NCI-H774 (cell line): ENCODE measurements at places on chromosomes 4 and X.

DNA sequence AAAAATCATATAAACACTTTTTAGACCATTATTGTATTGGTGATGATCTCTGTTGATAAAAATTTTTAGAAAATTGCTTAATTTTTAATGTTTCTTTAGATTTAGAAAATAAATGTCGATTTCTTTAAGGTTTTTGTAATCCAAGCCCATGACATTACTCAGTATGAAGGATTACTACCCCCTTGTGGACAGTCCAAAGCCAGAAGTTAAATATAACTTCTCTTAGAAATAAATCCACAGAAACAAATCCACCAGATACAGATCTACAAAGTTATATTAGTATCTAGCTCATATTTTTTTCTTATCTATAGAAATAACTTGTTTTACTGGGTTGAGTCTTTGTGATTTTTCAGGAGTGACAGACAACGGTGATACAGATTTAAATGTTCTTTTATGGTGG, 18.9 kb downstream of the TIFA start:
- no peak for DNase-seq

DNA sequence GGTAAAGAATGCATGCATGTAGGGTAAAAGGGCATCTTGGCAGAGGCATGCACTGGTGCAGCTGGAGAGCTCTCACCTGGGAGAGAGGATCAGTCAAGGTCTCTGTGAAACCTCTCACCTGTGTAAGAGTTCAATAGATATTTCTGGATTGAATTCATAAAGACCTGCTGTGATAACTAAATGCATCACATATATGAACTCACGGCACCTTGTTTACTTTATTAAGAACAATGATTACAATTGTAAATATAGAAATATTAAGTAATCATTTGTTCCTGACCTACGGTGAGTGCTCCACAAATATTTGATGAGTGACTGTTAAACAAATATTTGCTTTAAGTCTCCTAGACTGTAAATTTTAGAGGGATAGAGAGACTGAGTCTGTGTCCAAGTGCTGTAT, 85.9 kb upstream of the PAQR3 start:
- peak; percentile 43 for DNase-seq

DNA sequence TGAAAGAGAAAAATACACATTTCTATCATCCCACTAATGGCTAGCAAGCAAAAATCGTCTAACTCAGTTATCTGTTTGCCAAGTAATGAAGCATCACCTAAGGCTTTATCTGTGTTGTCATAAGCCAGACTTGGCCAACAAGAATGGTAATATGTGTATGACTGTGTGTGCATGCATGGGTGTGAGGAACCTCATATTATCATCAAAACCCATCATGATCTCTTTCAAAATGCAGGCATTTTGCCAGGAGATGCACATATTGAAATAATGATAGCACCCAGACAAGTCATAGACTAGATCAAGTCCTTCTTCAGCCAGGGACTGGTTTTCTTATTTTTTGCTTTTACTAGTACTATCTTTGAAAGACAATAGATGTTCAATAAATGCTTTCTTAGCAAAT, 172.5 kb upstream of the FMR1 start:
- DNase-seq = no peak

GRCh38 chr4:142164767-142165500, 528.6 kb downstream of the IL15 start:
- no peak for DNase-seq

GRCh38 chr4:137609718-137610430, 77.6 kb upstream of the PCDH18 start:
- no peak for DNase-seq

GRCh38 chr4:91984466-91984865, 319.3 kb upstream of the GRID2 start:
- no peak for DNase-seq

GRCh38 chr4:139521754-139522401, 34.1 kb downstream of the SETD7 start:
- DNase-seq = no peak

- no peak for DNase-seq
Observed at GRCh38 chr4:118417325-118417724, 64.5 kb upstream of the PRSS12 start.

GRCh38 chrX:14013054-14013453, 16.6 kb downstream of the GEMIN8 start:
- DNase-seq = no peak

DNA sequence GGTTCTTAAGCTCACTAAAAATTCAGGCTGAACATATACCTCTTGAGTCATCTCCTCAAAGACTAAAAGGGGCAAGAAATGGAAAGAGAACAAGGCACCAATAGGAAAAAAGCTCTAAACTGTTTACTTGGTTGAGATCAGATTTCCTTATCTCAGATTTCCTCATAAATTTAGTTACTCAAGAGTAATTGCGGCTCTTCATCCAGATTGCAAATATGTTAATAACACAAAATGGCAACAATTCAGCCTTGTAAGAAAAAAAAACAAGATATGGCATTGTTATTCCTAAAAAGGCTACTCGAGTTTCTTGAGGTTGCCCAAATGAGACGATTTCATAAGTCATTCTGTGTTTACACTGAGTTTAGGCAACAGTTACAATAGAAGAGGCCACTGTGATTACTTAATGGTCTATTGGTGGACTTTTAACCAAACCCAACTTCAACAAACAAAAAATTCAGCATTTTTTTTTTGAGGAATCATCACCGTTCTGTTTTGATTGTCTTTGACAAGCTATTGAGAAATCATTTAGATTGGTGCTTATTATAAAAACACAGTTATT, 97.9 kb upstream of the PDHA1 start:
- no peak for DNase-seq

DNA sequence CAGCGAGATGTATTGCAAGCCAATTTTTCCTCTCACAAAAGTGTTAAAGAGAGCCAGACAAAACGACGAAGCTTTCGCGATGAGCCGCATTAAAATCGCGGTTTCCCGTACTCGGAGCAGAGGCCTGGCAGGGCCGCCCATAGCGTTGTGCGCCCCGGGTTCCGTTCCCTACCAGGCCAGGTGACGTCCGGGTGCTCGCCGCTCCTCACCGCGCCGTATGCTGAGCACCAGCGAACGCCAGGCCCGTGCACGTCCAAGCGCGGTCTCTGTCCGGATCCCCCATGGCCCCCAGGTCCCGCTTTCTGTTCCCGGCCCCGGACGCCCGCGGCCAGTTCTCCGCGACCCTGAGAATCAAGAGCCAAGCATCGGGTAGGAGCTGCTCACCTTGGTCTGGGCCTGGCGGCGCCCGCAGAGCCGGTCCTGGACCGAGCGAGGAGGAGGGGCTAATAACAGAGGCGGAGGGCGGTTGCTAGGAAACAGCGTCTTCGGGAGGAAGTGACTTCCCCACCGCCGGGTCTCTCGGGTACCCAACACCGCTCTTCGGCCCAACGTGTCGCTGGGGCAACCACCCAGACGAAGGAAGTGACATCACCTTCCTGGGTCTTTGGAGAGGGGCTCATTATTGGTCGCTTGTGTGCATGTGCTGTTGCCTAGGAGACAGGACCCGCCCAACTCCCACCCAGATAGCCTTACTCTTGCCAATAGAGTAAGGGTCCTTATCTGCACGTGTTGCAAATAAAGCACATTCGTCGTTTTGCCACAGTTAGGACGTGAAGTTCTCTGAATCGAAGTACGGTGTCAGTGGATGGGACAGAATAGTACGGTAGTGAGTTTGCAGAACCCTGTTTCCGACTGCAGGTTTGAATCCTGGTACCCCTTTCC, at the start of gene MAP9:
TSS of gene MAP9 (minus strand) at position 579 of the 882 bp plus-strand sequence. CDS start 1,115 bp downstream, outside the sequence.
- peak; percentile 89 for DNase-seq

DNA sequence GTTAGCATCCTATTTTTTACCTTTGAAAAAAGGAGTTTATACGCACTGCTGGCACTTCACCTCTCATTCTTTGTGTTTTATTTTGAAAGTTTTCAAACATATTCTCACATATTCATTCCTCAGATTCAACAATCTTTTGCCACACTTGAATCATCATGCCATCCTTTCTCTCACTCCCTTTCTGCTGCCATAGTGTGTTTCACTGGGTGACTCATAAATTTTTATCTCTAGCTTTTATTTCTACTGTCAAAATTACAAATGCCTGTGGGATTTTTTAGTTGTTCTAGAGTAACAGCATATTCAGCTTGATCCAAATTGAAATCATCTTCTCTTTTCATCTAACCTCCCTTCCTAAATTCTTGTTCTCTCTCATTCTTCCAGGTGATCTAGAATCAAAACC, 28.0 kb downstream of the MFSD8 start:
- no peak for DNase-seq

GRCh38 chrX:47196098-47196497, 2.5 kb downstream of the UBA1 start:
- no peak for DNase-seq

GRCh38 chr4:42819863-42820514, 72.5 kb upstream of the GRXCR1 start:
- DNase-seq = no peak

GRCh38 chrX:30814978-30815377, 74.1 kb downstream of the TAB3 start:
- no peak for DNase-seq

GRCh38 chrX:7068939-7069367, 78.6 kb upstream of the STS start:
- no peak for DNase-seq

DNA sequence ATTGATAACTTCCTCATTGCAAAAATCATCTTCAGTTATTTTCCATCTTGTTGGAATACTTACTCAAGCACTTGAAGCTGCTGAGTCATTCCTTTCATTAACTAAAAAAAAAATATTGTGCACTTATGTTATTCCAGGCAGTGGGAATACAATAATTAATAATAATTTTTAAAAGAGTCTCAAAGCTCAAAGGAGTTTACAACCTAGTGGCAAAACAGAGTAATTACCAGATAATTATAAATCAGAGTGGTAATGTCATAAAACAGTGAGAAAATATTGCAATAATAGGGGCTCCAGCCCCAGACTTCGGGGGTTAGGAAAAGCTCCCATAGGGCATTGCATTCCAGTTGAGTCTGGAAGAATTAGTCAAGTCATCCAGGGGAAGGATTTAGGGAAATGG, 79.6 kb downstream of the DDX53 start:
- DNase-seq = no peak

DNA sequence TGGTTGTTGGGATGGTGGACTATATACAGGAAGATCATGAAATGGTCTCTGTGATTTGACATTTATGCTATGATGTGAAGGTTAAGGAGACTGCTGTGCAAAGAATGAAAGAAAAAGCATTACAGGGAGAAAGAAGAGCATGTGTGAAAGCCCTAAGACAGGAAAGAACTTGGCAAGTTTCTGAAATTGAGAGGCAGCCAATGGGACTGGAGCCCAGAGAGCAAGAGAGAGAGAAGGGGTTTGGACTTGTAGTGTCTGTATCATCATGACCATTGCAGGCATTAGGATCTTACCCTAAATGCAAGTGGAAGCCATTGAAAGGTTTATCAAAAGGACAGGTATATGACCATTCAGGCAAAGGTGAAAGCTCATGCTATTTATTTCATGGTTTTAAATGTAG, 147.1 kb downstream of the NAA11 start:
- DNase-seq = no peak

- DNase-seq = no peak
Observed at GRCh38 chr4:36609661-36610060, 328.2 kb downstream of the DTHD1 start.

DNA sequence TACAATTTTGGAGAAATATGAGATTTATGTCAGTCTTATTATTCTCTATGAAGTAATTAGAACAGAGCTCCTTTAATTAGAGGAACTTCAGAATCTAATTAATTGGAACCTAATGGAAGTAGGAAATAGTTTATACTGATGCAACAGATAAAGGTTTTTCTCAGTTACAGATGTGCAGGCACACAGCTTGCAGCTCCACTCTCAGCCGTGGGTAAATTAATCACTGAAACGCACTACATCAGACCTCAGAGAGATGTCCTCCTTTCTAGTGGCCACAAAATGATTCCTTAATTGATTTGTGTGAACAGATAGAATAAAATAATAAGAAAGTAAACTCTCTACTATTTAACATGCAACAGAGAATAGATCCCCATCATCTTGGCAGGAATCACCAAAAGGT, 21.5 kb upstream of the NPY2R start:
- no peak for DNase-seq

DNA sequence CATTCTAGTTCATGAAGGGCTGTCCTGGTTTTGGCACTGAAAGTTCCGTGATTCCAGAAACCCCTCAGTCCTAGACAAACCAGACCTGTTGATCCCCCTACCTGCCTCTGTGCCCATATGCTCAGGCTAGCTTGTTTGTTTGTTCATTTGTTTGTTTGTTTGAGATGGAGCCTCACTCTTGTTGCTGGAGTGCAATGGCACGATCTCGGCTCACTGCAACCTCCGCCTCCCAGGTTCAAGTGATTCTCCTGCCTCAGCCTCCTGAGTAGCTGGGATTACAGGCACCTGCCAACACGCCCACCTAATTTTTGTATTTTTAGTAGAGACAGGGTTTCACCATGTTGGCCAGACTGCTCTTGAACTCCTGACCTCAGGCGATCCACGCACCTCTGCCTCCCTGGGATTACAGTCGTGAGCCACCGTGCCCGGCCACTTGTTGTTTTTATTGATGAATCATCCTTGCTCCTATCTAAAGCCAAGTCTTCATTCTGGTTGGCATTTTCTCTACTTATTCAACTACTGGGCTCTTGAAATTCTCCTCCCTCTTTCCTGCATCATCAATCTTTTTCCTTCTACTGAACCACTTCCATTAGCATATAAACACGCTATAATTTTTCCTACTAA, 86.3 kb upstream of the BMP2K start:
- no peak for DNase-seq

- no peak for DNase-seq
Observed at GRCh38 chr4:68773699-68774098, 42.1 kb upstream of the UGT2B10 start.

- peak; percentile 30 for DNase-seq
Observed at GRCh38 chr4:46386570-46386969, 3.4 kb downstream of the GABRA2 start.

DNA sequence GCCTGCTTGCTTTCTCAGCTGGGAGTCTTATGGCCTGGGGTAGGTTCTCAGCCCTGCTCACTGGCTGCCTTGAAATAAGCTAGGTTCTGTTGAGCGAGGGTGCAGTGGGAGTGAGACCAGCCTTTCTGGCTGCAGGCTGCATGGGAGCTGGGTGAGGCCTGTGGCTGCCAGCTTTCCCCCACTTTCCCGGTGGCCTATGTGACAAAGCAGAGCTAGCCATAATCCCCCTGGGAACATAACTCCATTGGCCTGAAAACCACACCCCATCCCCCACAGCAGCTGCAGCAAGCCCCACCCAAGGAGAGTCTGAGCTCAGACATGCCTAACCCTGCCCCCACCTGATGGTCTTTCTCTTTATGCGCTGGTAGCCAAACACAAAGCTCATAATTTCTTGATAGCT, 118.9 kb downstream of the KLHL4 start:
- no peak for DNase-seq

- no peak for DNase-seq
Observed at GRCh38 chr4:30461218-30461617, 259.0 kb upstream of the PCDH7 start.

DNA sequence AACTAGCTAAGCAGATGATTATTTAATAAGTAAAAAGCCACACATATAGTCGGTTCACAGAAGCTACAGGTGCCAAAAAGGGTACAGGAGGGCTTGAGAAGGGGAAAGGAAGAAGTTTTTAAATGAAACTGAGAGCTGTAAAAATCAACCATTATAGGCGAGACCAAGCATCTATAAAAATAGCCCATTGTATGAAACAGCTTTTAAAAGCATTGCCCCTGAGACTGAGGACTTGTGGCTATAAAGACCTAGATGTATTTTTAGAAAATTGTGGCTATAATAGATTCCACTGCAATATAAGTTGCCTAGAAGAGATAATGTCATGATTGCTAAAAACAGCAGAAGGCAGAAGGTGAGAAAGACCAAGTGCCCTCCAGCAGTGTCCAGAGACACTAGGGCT, 15.0 kb upstream of the TTC29 start:
- no peak for DNase-seq
